Stimulated activated CD8-positive, alpha-beta memory T cell treated with anti-CD3 and anti-CD28 coated beads, Interleukin-15, amount 100 ng/mL, for 24 hours (primary cell): ENCODE measurements at places on chromosomes 11 and 22.

DNA sequence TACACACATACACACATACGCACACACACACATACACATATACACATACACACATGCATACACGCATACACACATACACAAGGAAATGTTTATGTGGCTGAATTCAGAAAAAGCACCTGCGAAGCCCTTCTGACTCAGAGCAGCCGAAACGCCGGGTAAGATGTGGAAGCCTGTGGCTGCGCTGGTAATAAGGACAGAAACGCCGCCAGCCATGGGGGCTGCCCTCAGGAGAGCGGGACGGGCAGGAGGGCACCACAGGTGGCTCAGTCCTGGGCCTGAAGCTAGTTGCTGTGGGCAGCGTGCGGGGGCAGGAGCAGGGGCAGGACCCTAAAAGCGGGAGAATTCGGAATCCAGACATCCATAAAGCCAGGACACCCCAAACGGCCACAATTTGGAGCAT is 378.3 kb downstream of the BRD1 start:
- DNase-seq: no peak

DNA sequence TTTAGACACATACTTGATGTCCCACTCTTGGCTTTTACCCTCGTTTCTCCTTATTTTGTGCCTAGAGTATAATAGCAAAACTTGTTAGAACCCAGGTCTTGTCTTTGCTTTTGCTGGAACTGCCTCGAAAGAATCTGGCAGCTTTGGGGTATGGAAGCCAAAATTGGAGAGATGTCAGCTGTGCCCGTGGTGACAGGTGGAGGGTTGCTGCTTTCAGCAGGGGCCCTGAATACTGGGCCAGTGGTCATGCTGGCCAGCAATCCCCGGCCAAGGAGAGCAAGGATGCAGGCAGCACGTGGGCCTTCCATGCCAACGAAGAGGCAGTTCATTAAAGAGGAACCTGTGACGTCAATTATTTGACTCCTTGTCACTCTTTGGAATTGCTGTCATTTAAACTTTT is 181.1 kb downstream of the HIPK3 start:
- no peak for DNase-seq

DNA sequence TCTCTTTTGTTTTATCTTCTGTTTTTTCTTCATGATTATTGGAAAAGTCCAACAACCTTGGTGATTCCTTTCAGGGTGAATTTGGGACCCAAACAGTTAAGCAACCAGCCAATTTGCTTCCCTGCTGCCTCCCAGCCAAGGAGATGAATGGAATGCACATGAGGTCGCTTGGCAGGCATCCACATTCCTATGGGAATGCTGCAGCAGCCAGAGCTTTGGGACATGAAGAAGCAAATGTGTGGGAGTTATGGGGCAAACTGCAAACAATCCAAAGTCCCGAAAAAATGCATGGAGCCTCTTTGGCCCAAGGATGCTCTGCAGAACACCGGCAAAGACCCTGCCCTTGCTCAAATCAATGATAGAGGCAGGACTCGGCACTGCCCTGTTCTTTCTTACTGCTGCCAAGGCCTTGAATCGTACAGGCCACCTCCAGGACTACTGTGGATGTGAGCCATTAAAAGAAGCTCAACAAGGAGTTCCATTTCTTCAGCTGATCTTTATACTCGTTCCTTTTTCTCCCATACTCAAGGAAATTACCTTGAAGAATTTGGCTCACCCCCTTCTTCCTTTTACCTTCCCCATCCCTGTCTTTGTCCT is 117.3 kb upstream of the TEAD1 start:
- no peak for DNase-seq

- no peak for DNase-seq
Measured at GRCh38 chr11:27777033-27777432, 76.8 kb upstream of the BDNF start.

DNA sequence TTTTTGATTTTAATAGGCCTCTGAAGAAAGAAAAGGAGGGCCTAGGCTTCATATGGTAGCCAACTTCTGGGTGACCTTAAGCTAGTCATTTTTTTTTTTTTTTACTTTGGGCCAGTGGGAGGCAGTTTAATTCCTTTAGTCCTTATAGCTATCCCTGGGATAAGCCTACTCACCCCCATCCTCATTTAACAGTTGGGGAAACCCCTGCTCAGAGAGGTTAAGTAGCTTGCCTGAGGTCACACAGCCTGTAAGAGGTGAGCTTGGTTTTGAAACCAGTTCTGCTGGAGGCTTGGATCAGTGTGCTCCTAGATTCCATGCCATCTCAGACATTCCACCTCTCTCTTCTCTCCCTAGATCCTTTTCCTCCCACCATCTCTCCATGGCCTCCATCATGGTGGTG is 86.4 kb downstream of the MYO18B start:
- DNase-seq: no peak

DNA sequence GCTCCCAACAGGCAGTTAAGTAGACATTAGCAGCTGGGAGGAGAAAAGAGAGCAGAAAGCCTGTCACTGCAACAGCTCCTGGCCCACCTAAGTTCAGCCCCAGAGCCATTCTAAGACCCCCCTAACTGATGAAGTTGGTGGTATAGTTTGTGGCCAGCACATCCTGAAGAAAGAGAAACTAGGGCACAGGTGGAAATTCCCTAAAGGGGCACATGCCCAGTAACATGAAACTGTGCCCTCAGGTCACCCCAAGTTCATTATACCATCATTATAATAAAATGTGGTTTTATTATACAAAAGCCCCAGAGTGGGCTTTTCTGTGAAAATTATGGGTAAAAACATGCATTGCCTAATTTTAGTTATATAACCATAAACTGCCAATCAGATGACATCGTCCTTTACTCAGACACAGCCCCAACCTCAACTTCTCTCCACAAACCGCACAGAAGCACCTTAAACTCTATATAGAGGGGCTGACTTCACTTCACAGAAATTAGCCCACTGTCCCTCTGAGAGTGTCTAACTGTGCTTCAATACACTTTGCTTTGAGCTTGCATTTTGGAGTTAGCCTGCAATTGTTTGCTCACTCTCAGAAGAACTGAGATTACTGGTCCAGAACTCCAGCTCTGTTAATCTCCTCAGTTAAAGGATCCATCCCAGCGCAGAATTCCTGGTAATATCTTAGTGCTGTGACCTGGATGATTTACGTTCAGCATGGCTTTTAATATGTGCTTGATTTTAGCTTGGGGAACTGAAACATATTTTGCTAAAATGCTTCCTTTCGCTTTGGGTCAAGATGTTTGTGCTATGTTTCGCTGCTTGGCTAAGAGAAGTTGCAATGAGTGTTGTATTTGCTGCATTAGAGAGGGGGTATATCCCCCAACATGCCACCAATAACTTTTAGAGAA is 1.8 kb upstream of the APOL3 start:
- no peak for DNase-seq

GRCh38 chr11:78576549-78577097 is 2.0 kb upstream of the NARS2 start:
- DNase-seq: no peak

DNA sequence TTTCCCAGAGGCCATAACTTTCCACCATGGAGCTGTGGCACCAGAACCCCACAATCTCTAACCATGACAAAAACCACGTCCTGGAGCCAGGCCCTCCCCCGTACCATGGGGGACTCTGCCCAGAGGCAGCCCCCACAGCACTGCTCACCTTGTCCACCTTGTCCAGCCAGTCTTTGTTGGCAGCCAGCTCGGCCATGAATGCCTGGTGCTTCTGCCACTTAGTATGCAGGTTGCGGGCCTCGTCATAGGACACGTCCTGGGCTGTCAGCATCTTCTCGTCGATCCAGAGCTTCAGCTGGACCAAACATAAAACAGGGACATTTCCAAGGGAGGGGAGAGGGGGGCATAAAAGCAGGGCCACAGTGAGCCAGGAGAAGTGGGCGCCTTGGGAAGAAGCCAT is 20.8 kb upstream of the RBM4B start:
- no peak for DNase-seq

DNA sequence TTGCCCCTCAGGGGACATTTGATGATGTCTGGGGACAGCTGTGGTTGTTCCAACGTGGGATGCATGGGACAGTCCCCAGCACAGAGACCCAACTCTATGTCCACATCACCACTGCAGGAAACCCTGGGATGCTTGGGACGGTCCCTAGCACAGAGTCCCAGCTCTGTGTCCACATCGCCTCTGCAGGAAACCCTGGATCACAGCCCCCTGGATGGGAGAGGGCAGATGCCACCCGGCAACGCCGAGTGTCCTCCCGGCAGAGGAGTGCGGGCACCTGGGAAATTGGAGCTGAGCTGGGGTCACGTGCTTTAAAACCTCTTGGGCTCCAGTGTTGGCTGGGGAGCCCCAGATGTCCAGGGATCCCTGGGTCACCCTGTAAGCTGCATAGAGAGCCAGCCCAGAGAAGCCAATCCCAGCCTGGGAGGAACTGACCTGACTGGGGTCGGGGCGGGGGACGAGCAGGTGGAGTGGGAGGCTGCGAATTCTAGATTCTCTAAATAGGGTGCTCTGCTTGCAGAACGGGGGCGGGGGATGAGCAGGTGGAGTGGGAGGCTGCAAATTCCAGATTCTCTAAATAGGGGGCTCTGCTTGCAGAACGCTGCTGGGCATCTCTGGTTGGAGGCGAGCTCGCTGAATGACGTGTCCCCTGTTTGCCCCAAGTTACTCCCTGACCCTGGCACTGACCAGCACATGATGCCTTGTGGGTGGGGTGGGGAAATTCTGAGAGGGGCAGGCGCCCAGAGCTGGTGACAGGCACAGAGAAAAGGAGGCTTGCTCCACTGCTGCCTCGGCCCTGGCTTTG is 1197.8 kb downstream of the BRD1 start:
- no peak for DNase-seq

DNA sequence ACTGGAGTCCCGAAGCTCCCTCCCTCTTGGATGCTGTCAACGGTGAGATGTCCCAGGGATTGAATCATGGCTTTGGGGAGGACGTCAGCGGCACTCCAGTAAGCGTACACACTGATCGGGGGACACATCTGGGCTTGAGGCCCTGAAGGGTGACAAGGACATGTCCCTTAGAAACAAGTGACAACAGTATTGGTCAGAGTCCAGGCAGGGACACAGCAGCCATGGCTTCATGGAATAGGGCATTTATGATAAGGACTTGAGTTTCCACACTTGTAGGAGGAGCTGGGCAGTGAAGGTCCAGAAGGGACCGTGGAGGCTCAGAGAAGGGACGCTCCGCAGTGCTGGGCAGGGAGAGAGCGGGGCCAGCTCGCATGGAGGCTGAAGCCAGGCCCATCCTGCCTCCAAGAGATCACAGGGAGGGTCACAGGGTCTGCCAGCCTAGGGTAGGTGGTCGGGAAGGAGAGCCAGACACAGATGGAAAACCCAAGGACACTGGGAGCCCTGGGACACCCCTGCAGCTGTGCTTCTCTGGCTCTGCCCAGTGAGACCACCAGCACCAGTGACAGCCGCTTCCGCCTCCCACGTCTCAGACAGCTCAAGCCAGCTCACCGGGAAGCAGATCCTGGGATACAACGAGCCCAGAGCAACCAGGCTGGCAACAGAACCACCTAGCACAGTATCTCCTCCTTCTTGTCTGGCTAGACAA is 22.9 kb upstream of the RFPL3 start:
- DNase-seq: no peak

GRCh38 chr11:2477254-2477653 is 32.4 kb downstream of the KCNQ1 start:
- no peak for DNase-seq

GRCh38 chr11:121886005-121886734 is 229.8 kb downstream of the BLID start:
- no peak for DNase-seq

DNA sequence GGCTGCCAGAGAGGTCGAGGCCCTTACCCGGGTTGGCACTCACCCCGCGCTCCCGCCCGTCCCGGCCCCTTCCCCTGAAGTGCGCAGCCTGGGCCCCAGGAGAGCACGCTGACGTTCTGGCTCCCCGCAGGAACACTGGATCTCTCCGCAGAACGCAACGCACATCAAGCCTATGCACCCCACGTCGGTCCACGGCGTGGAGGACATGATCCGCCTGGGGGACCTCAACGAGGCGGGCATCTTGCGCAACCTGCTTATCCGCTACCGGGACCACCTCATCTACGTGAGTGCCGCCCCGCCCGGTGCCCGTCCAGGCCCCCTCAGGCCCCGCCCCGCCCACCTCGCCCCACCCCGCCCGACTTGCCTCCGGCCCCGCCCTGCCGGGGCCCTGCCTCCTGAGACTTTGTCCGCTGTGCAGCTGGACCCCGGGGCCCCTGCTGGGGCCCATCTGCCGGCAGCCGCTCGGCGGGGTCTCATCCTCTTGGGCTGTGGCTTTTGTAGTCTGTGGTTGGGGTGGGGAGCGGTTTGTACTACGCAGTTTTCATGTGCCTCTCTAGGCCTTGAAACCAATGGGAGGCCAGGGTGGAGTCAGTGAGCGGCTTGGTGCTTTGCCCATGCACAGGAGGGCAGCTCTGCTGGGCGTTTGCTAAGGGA is 19.7 kb downstream of the MYO7A start:
- DNase-seq: no peak

GRCh38 chr11:61066645-61067044 is 35.6 kb upstream of the CD5 start:
- DNase-seq: no peak

GRCh38 chr22:35489239-35489638 is 51.4 kb upstream of the RASD2 start:
- no peak for DNase-seq

- no peak for DNase-seq
Measured at GRCh38 chr11:123377355-123377754, 52.7 kb upstream of the GRAMD1B start.

DNA sequence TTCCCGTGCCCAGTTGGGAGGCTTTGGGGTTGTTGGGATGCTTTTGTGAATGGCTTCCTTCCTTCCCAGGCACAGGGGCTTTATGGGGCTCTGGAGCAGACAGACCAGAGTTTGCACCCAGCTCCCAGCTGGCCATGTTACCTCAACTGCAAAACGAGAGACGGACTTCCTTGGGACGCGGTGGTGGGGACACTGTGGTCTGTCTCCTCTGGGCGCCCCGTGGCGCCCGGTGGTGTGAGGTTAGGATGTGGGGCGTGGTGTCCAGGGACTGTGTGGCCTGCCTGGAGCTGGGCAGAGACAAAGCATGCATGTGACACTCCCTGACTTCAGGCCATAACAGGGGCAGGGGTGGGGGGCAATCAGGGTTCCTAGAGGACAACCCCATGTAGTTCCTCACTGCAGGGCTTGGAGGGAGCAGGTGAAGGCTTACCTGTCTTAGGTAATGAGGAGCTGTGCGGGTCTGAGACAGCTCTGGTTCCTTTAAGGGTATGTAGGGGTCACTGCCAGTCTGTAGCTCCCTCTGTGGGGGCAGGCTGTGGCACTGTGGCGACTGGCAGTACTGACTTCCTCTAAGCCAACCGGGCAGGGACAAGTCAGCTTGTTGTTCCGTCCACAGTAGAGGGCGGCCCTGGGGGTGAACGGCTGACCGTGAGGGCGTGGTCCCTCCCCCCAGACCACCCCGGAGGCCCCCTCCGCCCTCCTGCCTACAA is 14.4 kb downstream of the KCNQ1 start:
- no peak for DNase-seq
